ENCODE measurements at places on chromosomes 5 and 9.

DNA sequence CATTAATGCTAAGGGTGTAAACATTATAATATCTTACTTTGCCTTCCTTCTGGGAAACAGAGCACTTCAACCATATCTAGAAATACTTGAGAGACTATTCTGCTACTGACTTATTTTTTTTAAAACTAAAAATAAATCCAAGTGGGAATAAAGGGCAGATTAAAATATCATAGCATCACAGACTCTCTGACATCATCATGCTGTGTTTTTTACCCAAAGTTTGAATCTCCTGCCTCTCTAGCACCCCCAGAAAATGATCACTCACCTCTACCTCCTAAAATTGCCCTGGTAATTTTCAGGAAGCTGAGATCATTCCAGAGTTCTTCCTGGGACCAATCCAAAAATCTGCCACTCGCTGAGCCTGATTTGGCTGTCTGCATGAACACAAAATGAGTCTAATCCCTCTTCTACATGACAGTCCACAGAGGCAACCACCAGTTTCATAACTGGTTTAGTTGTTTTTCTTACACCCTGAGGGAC is 813.8 kb upstream of the DMAC1 start:
- no peak for DNase-seq

DNA sequence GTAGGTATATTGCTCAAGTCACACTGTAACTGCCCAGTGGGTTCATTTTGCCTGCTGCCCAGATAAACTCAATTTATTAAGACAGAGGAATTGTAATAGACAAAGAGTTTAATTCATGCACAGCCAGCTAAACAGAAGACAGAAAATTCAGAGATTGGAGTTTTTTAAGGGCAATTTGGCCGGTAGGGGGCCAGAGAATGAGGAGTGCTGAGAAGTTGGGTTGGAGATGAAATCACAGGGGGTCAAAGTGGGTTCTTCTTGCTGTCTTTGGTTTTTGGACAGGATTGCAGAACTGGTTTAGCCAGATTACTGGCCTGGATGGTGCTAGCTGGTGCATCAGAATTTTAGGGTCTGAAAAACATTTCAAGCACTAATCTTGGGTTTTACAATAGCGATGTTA is 20.7 kb upstream of the IL33 start:
- DNase-seq, result no peak

DNA sequence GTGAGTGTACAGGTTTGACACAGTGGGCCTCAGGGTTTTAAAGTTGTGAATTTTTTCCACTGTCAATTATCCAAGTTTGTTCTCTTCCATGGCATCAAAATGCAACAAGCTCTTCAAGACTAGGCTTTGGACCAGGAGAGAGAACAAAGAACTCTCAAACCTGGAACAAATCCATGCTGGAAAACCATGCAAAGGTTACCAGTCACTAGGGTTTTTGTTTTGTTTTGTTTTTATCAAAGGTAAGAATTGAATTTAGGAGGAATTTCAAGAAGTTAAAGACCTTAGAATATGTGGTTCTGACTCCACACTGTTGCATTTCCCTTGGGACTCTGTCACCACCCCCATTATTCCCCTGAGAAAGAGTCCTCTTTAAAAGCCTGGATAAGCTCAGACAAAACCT is 191.1 kb upstream of the PIK3R1 start:
- DNase-seq, result no peak

DNA sequence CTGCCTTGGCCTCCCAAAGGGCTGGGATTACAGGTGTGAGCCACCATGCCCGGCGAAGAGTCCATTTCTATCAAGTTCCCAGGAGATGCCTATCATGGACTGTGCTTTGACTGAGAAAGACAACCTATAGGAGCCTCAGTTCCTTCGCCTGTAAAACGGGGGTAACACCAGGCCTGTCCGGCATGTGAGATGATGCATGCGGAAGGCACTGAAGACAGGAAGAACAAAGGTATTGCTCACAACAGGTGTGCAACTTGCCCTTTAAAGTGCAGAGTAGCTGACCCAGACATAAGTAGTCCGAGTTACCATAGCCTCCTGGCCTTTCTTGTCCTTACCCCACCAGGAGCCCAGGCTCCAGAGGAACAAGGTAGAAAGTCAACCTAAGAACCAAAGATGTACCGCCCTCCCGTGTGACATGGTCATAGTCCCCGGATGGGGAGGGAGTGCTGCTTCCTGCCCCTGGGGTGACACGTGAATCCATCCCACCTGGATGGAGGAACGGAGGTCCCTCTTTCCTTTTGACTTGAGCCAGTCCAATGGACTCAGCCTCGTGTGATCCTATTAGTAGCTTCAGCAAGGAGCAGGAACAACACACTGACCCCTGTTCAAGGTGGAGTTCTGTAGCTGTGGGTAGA is 60.3 kb downstream of the HSPA4 start:
- DNase-seq, result no peak

DNA sequence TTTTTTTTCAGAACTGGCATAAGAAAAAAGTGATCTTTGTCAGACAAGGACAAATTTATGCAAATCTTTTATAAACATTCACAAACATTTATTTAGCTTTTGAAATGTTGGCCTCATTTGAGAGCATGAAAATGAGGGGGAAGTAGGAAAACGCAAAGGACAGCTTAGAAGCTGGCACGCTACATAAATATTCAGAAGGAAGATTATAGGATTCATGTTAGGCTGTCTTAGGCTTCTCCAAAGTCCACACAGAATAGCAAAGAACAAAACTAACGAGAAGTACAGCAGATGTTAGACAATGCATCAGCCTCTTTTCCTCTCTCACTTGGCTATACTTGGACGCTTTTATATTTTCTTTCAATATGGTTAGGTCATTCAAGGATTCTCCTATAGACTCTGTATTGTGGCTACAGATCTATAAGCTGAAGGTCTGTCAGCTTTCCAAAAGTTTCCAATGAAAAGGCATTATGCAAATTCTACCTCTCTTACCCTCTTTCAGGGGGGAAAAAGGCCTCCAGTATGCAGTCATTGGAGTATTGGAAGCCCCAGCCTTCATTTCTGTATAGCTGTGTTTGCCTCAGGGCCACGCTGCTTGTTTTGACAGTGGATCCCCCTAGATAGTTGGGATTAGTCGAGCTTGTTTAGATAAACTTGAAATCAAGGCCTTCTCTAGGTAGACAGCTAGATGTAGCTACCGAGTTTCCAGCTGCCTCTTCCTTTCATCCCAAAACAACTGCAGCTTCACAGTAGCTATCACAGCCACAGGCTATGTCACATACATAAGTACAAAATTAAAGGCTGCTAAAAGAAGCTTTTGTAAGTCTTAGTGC is 153.0 kb downstream of the DENND1A start:
- DNase-seq, result no peak

DNA sequence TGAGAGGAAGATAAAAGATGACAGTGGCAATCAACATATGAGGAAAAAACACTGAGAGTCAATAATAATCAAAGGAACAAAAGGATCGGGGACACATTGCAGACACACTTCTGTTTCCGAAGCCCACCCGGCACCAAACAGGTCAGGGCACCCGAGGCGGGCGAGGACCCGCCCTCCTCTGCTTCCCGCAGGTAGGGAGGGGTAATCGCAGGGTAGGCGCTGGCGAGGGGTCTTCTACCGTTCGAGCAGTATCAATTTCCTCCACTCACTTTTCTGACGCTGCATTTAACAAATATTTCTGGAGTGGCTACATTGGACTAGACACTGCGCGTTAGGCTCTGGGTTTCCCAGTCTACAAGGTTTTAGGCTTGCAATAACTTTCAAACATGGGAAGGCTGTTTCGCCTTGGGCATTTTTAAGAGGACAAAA is 1.3 kb downstream of the TXN start:
- no peak for DNase-seq

DNA sequence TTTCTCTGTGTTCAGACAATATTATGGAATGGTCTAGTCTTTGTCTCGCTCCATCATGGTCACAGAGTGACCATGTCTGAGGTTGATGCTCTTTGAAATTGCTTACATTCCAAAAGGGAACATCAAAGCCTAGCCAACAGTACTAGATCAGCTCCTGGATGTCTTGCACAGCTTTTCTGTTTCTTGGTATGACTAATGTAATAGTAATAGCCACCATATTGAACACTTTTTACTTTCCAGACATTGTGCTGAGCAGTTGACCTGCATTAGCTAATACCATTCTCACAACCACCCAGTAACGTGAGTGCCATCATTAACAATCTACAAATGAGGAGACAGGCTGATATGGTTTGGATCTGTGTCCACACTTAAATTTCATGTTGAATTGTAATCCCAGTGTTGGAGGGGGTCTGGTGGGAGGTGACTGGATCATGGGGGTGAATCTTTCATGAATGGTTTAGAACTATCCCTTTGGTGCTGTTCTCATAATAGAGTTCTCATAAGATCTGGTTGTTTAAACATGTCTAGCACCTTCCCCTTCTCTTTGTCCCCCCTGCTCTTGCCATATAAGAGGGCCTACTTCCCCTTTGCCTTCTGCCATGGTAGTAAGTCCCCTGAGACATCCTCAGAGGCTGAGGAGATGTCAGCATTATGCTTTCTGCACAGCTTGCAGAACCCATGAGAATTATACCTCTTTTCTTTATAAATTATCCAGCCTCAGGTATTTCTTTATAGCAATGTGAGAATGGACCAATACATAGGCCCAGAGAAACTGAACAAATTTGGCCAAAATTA is 577.5 kb upstream of the CLINT1 start:
- no peak for DNase-seq

DNA sequence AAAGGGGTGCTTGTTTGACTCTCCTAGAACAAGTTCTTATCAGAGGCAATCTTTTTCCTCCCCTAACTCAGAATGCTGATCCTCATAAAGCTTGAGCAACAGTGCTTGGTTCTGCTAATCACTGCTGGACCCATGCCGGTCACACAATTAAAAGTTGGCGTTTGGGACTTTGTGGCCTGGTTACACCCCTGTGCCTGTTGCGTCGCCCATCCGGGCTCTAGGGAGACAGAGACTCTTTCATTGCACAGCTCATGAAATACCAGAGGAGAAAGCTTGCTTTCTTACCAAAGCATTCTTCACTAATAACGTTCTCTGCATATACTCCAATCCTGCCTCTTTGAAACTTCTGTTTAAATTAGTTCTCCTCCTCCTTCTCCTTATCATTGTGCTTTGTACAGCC is 301.1 kb downstream of the NR3C1 start:
- no peak for DNase-seq

GRCh38 chr5:178417391-178417811 is 172.8 kb downstream of the COL23A1 start:
- DNase-seq, result no peak

DNA sequence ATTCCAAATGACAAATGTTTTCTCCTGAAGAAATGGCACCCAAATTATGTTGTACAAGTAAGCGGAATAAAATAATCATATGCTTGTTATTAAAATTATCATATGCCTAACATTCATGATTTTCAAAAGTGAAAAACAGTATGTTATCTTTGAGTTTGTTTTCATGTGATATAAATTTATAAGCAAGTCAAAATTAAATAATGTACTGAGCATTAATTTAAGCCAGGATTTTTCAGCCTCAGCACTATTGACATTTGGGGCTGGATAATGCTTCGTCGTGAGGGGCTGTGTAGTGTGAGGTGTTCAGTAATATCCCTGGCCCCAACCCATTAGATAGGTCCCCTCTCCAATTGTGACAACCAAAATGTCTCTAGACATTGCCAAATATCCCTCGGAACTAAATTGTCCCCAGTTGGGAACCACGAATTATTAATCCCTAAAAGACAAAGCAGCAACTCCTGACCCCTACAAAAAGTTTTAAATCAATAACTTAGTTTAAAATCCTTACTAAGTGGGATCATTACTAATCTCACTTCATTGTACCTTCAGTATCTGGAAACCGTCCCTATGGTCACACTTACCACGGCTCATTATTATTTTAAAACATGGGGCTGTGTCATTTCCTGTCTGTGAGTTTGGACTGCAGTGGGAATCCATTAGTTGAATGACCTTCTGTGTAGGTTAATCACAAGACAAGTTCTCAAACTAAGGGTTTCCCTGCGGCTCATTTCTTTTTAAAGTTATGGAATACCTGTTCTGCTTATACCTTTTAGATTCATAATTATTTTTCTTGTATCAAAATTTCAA is 1.3 kb upstream of the NNT start:
- DNase-seq, result no peak

DNA sequence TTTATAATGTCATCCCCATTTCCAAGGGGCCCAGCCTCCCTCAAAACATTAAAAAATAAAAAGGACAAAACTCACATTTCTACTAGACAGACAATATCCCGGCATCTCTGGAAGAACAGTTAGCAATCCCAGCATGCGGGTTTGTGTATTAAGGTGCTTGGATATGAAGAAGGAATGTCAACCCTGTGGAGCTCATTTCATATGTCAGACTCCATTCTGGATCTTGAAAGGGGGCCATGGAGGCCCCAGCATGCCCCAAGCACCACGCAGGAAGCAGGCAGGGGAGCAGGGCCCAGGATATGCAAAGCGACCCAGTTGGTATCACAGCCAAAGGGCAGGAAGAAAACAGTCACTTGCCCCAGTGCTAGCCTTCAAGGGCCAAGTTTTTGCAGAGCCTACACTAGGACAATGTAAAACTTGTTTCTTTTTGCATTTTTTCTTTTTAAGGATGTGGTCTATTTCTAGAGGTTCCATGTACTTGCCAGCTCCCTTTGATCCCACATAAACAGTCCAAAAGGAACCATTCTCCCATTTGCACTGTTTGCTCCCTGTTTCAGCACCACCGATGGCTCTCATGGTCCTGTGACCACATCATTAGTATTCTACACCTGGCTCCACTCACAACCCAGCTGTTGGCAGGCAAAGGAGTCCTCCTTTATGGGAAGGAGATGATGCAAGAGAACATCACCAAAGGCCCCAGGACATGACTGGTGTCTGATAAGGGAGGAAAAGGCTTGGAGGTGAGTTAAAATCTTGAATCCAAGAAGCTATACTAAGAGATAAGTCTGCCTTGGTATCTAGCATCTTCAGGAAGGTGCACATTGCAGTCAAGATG is 58.3 kb downstream of the FGF1 start:
- no peak for DNase-seq

DNA sequence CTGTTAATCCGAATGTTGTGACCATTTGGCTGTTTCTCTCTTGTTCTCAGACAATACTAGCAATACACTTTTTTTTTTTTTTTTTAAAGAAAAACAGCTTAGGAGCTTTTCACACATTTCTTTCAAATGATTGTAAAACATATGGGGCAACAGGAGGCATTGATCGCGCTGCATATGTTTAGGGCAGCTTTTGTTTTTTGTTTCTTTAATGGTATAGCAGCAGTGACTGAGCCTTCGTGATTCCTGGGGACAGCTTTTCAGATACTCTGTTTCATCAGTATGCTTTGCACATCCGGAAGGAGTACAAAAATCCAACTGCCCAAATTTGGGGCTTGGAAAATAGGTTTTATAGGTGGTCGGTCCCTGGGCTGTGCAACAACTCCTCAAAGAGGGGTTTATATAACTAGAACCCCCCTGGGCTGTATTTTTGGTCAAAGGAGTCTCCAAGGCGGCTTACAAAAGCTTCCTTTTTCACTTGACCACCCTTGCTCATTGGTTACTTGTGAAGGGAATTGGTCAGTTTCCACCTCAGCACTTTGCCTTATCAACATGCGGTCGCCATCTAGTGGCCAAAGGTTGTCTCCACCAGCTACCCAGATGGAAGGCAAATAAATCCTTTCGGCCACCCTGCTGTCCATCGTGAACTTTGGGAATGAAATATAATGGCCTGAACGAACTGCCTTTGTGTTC is 91.8 kb downstream of the PDE6A start:
- DNase-seq, result peak; percentile 2

GRCh38 chr5:33379757-33380156 is 61.0 kb upstream of the TARS1 start:
- no peak for DNase-seq
